ENCODE measurements at places on chromosomes 1 and 21. TPM values are rescaled to one million over a fixed set of nuclear protein-coding genes. Genes with fewer than 3 reads are reported as not detected.

The PRKAA2 gene
- 1.3 TPM for total RNA-seq

GRCh38 chr1:166675213-166675612, 164.1 kb upstream of the POGK start:
- no peak for DNase-seq

DNA sequence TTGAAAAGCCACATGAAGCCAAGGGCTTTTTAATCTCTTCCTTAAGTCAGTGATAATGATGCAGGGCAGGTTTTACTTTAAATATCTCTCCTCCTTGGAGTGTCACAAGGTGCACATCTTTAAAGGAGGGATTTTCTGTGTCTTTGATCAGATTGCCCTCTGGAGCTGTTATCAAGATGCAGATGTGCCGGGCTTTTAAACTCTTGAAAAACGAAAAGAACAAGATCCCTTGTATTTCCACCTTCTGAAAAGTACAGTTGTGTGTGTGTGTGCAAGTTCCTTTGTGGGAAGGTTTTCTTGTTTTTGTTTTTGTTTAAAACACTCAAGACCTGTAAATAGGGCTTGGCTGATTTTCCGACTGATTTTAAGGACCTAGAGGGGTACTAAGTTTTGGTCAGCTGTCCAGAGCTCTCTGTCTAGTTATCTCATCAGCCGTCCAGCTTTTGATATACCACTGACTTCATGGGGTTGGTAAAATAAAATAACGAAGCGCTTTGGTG, 1.6 kb downstream of the MARK1 start:
- DNase-seq = no peak

The PDC gene
- total RNA-seq = not detected

DNA sequence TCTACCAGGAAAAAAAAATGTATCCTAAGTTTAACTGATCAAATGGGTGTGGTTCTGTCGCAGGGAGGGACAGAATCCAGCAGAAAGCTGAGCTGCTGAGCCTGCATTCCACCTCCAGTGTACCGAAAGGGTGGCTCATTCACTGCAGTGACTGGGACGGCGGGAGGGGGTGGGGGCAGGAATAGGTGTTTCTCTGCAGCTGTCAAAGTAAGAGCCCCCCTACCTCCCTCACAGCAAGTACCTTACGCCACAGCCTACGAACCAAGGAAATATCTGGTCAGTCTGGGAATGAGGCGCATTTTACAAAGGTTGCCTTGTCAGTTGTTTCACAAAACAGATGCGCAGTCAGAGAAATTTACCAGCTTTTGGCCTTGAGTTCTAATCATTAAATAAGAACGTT, 1.7 kb downstream of the S100B start:
- DNase-seq = no peak

- DNase-seq = no peak
These were observed 3.2 kb upstream of the GSTM2 start for GRCh38 chr1:109664671-109665070.

GRCh38 chr1:55131218-55131617, 83.9 kb downstream of the USP24 start:
- DNase-seq = no peak

DNA sequence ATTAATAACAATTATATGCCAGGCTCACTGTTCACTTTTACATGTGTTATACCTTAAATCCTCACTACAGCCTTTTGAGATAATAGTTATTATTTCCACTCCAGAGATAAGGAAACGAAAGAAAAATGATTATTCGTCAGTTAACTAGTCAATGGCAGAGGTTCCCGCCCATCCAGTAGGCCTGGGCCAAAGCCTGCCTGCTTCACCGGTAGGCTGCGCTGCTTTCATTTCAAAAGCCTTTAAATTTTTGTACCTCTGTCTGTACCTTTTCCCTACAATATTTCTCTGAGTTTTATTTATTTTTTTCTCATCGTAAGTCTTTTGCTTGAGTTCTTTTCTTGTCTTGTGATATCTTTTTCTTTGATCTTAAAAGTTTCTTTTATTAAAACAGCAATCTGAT, 3.6 kb downstream of the GPR52 start:
- no peak for DNase-seq

DNA sequence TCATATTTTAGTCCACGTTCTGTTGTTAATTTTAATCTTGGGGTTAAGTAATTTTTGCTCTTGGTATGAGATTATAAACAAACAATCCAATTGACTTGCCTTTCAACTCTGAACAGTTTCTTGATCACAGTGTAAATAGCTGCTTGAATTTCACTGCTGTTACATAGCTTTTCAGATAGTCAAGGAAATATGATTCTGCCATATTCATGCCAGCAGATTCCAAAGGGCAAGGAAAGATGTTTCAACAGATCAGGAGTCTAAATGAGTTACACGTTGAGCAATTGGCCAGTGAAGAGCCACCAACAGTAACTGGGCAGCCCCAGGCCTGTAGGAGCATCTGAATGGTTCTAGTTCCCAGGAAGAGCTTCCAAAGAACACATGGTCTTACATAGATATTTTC, 93.6 kb downstream of the LEPR start:
- no peak for DNase-seq

GRCh38 chr1:5342172-5342571, 650.1 kb downstream of the NPHP4 start:
- no peak for DNase-seq

DNA sequence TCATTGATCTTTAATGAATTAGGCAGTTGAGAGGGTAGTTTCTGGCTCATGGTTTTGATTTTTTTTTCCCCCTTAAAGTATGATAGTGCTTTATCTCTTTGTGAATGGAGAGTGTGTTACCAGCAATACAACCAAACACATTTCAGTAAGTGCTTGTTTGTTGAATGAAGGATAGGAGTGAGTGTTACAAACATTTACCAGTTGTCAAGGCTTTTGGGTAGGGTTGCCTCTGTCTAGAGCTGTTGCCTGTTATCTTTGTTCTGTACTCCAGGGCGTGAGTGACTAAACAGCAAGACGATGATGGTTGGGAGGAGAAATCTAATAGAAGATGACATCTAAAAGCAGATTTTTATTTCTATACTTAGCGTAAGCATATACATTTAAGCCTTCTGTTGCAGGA, 21.5 kb downstream of the MAP3K7CL start:
- DNase-seq = no peak

GRCh38 chr1:175134500-175134899, 58.1 kb downstream of the KIAA0040 start:
- DNase-seq = no peak

The RNU1-4 gene
- total RNA-seq = under 0.01 TPM

DNA sequence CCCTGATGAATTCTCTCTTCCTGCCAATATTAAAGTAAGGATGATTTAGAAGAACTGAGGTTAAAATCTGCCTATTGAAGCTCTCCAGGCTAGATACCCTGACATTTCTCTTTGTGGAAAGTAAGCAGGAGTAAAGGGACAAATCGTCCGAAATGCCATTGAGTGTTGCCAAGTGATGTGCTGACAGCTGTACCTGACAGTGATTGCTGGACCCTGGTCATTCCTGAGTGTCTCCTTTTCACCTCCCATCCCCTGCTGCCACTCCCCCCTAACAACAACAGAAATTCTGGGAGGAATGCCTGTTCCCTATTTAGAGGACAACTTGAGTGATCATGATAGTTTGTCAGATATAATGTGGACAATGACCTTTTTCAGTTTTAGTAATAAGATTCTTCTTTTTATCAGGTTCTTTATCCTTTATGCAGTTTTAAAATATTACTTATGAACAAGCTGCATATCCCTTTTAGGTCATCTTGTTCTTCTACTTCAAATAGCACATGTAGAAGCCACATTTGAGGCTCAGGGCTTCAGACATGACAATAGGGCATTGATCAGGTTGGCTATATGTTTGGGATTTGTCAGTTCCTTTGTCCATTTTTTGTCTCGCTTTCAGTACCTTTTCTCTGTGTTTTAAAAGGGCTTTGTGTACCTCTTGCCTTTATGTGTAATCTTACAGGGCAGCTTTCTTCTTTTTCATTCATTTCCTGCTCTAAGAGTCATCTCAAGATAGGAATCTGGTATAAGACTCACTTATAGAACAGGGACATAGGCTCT, 56.0 kb downstream of the ITSN1 start:
- no peak for DNase-seq

DNA sequence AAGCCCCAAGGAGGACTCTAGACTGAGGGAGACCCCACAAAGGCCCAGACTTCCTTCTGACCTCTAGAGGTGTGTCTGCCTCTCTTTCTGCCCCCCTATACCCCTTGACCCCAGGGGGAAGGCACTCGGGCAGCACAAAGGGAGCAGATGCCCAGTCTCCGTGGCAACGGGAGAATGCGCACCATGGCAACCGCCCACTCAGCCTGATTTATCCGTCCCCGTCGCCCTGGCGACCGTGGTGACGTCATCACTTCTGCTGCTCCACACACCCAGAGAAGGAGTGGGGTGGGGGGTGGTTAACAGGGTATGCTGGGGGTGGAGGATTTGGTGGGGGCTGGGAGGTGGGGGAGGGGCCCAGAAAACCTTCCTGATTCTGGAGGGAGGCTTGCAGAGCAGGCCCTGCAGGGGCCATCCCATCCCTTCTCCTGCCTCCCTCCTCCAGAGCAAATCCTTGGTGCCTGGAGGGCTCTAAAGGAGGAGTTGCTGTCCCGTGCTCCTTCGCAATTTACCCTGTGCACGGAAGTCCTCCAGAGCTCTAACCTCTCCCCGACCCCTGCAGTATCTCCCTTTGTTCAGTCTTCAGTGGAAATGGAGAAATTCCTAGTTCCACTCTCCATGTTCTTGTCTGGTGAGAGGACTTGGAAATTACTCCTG, 6.3 kb downstream of the CELF3 start:
- no peak for DNase-seq

The SERPINC1 gene
- not detected for total RNA-seq

The POU3F1 gene
- under 0.01 TPM for total RNA-seq

DNA sequence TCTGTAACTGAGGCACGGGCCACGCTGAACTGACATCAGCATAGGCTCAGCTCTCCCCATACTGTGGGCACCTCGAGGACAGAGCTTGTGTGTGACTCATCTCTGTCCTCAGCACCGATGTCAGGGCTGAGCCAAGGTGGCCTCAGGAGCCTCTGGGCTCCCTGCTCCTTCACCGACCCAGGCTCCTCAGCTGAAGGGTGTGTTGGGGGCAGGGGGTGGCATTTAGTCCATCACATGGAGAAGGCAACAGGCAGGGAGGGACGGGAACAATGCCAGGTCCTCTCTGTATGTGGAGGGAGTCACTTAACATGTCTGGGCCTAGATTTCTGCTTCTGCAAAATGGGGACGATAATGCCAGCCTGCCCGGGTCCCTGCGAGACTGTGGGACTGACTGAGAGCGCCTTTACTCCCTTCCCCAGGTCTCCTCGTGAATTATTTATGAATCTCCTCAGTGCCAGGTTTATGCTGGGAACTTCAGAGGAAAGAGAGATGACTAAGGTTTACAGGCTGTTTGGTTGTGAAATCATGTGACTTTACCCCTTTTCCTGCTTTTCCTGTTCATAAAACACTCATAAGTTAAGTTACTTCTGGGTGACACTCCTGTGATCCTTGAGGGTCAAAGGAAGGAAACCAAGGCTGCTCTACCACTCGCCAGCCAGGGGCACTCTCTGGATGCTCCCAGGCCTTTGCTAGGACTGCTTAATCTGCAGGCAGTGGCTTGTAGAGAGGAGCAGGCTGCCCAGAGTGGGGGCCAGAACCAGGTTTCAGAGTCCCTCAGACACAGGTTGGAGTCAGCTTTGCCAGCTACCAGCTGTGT, 16.2 kb downstream of the TTC39A start:
- peak; percentile 85 for DNase-seq

GRCh38 chr21:38505654-38506523, 7.6 kb upstream of the ERG start:
- peak; percentile 74 for DNase-seq

DNA sequence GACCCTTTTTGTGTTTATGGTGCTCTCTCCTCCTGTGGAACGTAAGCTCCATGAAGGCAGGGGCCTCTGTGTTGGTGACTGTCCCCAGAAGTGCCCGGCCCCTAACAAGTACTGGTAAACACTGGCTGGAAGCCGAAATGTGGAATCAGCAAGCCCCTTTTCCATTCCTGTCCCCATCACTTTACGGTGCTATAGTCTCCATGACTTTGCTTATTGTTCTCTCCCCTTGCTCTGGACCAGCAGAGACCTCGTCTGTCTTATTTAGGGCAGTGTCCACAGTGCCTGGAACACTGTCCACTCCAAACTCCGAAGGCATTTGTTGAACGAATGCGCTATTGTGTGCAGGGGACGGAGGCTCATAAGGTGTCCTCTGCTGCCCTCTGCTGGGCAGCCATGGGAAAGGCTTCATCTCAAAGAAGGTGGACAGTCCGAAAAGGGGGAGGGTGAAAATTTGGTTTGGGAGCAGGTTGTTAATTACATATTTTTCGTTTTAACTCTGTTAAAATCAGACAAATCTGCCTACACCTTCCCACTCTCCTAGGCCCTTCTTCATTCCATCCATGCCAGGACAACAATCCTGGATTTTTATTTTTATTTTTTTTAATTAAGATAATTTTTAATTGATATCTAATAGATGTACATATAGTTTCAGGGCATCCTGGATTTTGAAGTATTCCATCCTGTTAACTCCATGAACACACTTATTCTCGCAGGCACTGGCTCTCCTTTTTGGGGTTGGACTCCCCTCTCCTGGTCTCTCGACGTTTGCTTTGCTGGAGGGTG, 115.6 kb downstream of the PGBD5 start:
- DNase-seq = peak; percentile 74

- peak; percentile 82 for DNase-seq
These were observed 151.2 kb downstream of the OMA1 start for GRCh38 chr1:58395355-58395754.

GRCh38 chr1:59258412-59259032, 38.4 kb upstream of the FGGY start:
- no peak for DNase-seq

The CDA gene
- total RNA-seq = 1.9 TPM
